CD4-positive, alpha-beta T cell treated with Interleukin-1 beta for 1 hour (primary cell): ENCODE measurements at places on chromosomes 6 and 20.

DNA sequence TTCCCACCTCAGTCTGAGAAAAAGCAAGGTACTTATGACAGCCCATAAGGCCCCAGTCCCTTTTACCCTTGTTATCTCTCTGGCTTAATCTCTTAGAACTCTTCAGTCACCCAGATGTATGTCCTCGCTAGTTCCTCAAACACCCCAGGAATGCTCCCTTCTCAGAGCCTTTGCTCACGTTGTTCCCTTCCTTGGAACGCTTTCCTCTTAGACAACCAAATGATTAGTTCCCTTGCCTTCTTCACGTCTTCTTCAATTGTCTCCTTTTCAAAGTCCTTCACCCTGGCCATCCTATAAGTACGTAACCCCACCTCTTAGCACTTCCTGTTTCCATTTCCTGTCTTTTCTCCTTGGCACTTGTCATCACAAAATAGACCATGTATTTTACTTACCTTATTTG is 1.1 kb upstream of the APOBEC2 start:
- no peak for DNase-seq

- no peak for DNase-seq
Measured at GRCh38 chr20:49989234-49990065, 6.7 kb downstream of the SNAI1 start.

DNA sequence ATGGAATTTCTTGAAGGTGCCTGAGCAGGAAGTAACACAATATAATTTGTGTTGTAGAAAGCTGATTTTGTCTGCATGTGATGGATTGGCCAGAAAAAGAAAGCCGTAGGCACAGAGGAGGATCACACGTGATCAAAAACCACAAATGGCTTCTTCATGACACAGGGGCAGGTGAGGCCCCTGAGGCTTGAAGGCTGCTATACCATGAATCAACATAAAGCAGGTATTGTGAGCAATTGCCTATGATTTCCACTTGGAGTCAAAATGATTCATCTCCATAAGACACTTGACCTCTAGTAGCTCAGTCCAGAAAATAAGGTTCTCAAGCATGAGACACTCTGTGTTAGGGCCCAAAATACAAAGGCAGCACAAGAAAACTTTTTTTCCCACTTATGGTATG is 42.4 kb upstream of the EYA4 start:
- no peak for DNase-seq

- DNase-seq: no peak
Measured at GRCh38 chr6:160883999-160884398, 107.6 kb upstream of the MAP3K4 start.

- no peak for DNase-seq
Measured at GRCh38 chr20:57770852-57771720, 61.3 kb upstream of the PMEPA1 start.

GRCh38 chr6:21836277-21836676 is 242.7 kb downstream of the SOX4 start:
- DNase-seq: no peak

- no peak for DNase-seq
Measured at GRCh38 chr6:112342511-112342910, 4.6 kb upstream of the RFPL4B start.

GRCh38 chr6:132892929-132893771 is 78.8 kb downstream of the RPS12 start:
- no peak for DNase-seq

- no peak for DNase-seq
Measured at GRCh38 chr6:105681061-105681460, 278.2 kb upstream of the PREP start.

GRCh38 chr6:158211273-158212055 is 43.3 kb downstream of the GTF2H5 start:
- DNase-seq: no peak

DNA sequence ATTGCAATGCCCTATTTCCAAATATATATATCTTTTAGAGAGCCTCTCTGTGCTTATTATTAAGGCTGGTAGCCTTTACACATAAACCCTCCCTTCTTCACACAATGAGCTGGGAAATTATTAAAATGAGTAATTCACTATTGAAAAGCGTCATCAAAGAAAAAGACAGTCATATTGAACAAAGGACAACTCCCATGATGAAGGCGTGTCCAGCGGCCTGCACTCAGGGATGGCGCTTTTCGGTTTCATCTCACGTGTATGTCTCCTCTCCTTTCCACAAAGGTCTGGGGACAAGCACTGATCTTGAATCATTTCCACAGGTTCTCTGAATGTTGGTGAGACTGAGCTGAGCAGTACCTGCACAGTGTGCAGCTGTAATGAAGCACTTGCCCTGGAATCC is 3.5 kb downstream of the SERPINB9 start:
- no peak for DNase-seq

DNA sequence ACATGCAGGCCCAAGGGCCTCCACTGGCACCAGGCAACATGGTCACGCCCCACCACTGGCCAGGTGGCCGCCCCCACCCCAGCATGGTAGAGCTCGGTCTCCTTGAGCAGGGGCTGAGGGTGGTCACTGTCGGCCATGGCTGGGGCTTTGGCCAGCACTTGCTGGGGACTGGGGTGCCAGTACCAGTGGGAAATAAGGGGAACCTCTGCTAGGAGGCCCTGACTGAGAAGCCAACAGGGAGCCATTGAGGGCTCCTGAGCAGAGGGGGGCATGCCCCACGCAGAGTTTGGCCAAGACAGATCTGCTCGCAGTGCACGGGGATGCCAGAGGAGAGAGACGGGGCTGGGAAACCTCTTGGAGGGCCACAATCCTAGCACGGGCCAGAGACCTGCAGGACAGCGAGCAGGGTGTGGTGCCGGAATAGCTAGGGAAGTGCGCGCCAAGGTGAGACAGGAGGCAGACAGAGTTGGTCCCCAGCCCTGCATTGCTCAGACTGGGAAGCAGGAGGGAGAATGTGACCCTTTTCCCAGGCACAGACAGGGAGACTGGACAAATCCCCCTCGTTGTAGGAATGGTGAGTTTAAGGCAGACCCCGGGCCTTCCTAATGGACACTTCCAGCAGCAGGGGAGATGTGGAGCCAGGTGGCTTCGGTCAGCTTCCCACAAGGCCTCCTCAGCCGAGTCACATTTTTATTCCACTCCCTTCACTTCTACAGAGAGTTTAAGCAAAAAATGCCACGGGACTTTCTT is 179.0 kb upstream of the CST7 start:
- no peak for DNase-seq

- DNase-seq: no peak
Measured at GRCh38 chr20:2122936-2123335, 21.3 kb downstream of the STK35 start.

DNA sequence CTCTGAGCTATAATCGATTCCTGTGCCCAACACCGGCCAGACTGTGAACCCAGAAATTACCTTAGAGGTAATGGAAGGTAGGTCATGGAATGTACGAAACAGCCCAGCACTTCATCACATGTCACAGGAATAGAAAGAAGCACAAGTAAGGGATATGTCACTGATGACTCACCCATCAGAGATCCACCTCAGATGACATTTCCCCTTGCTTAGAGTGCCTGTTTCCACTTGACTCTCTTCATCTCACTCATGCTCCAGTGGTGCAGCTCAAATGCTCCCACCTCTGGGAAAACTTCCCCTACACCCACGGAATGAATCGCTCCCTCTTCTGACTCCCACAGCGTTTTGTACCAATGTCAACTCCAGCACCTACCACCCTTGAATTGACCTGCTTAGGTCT is 381.6 kb upstream of the CNR1 start:
- DNase-seq: no peak

DNA sequence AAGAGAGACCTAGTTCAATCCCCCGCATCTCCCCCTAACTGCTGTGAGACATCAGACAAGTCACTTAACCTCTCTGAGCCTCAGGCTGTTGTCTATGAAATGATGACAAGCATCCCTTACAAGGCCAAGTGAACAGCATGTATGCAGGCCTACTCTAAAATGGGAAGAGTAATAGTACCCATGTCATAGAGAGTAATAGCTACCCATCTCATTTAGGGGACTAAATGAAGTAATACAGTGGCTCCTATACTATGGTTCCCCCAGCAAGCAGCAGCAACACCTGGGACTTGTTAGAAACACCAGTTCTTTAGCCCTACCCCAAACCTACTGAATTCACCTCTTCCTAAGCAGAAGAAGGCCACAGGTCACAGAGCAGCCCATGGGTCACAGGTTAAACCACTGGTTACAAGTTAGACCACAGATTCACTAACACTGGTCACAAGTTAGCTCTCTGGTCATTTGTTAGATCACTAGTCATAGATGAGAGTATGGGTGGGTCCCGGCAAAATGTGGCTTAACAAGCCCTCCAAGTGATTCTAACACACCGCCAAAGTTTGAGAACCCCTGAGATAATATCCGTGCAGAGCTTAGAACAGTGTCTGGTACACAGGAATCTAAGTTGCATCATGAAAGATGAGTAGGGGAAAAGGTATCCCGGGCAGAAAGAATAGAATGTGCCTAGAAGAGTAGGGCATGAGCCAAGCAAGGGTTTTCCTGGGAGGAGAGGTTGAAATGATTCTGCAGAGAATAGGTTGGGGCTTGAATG is 1.4 kb downstream of the DEFB124 start:
- no peak for DNase-seq

- DNase-seq: peak; percentile 10
Measured at GRCh38 chr20:58981628-58982364, 740 bp downstream of the NELFCD start.

GRCh38 chr6:13156381-13156780 is 172.0 kb downstream of the TBC1D7 start:
- no peak for DNase-seq

DNA sequence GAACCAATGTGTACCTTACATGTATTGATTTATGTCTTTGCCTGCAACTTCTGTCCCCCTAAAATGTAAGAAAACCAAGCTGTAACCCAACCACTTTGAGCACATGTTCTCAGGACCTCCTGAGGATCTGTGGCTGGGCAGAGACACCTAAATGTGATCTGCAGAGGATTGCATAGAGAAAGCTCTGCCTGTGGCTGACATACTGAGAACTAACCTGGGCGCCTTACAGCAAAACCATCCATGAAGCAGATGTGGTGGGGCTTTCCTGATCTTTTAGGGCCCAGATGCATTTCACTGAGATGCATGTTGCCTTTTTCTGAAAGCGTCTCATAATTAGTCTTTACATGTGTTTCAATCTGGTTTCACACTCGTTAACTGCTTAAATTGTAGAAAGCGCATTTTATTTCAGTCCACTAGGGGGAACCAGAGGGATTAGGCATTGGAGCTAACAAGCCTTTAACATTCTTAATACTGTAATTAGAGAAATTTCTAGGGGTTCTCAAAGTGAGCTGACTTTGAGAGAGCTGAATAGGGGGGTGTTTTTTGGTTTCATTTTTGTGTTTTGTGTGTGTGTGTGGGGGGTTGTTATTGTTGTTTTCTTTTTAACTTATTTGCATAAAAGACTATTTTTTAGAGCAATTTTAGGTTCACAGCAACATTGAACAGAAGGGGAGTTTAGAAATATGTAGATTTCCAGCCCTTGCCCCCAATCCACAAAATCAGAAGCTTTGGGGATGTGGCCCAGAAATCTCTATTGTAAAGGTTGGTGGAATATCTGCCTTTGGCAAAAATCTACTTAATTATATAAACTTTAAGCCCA is 50.9 kb upstream of the FAM184A start:
- peak; percentile 70 for DNase-seq

DNA sequence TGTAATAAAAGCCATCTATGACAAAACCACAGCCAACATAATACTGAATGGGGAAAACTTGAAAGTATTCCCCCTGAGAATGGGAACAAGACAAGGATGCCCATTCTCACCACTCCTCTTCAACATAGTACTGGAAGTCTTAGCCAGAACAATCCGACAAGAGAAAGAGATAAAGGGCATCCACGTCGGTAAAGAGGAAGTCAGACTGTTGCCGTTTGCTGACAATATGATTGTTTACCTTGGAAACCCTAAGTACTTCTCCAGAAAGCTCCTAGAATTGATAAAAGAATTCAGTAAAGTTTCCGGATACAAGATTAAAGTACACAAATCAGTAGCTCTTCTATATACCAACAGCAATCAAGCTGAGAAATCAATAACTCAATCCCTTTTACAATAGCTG is 14.0 kb upstream of the RUNX2 start:
- no peak for DNase-seq

DNA sequence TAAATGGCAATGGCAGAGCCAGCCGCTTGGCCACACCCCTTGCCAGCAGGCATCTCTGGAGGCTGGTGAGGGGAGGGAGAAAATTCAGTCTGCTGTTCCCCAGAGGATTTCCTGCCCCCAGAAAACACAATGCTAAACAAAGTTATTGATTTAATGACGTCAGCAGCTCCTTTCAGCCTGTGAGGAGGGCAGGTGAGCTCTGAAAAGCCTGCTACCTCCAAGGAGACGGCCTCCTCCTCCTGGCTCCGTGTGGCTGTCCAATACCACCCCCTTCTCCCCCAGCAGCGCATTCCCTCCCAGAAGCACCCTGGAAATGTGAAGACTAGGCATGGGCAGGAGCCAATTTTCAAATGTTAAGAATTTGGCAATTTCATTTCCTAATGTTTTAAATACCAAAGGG is 393.1 kb downstream of the ZFAND3 start:
- no peak for DNase-seq

DNA sequence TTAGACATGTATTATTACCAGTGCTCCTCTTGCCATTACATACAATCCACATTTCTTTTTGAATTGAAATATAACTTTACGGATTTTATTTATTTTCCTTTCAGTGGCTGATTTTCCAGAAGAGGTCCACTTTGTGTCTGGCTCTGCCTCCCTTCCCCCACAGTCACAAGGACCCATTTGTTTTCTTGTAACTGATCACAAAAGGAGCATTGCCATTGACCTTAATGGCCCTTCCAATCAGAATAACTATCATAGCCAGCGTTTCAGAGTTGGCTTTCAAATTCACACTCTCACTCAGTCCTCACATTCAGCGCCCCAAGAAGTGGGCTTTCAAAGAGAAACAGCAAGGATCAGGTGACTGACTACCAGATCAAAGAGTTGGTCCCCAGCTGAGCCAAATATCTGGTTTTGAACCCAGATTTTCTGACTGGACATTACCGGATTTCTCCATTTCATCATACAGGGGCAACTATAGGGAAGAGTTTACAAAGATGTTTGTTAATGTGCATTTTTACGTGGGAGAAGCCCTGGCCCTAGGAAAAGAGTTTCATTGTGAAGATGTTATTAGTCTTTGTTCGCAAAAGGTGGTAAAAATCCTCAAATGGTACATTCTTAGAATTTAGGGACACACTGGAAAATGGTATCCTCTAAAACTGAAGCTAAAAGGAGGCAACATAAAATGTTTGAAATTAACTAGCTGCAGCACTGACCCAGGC is 2.0 kb upstream of the SLC22A23 start:
- DNase-seq: no peak

- DNase-seq: no peak
Measured at GRCh38 chr20:37945091-37945547, 42.2 kb downstream of the VSTM2L start.

- no peak for DNase-seq
Measured at GRCh38 chr6:46072866-46073265, 56.9 kb upstream of the ENPP4 start.
